HepG2 (cell line): ENCODE measurements at places on chromosomes 16 and 17.

DNA sequence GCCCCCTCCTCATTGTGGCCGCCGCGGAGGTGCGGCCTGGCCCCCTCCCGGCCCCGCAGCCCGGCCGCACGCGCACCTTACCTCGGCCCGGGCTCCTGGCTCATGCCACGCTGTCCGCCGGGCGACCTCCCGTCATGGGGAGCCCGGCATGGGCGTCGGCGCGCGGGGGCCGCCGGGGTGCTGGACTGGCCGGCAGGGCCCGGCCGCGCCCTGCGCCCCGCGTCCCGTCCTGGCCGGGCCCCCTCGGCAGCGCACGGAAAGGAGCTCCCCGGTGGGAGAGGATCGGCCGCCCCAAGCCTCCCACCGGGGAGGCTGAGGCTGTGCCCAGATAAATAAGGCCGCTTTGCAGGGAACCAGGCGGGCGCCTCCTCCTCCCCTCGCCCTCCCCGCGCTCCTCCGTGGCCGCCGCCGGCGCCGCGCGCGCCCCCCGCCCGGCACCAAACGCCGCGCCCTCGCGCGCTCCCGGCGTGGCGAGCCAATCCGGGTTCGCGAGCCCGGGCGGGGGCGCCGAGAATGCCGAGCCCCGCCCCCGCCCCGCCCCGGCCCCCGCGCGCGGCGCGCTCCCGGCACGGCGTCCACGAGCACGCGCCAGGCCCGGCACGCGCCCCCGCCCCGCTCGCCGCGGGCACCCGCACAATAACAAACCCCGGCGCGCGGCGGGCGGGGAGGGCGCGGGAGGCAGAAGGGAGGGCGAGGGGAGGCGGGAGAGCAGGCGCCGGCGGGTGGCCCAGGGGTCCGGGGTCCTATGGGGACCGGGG is at the start of gene FBXL16:
FBXL16 (minus strand) TSS at position 371 of the 758 bp plus-strand sequence. CDS start 8,396 bp downstream, outside the sequence.
- DNase-seq, result no peak

- DNase-seq, result no peak
Observed at GRCh38 chr17:51398128-51398525, 137.8 kb downstream of the UTP18 start.

GRCh38 chr16:67563708-67564468 is 1.6 kb downstream of the CTCF start:
- DNase-seq, result peak; percentile 58

GRCh38 chr16:84732674-84733352 is 33.0 kb downstream of the USP10 start:
- DNase-seq, result no peak

DNA sequence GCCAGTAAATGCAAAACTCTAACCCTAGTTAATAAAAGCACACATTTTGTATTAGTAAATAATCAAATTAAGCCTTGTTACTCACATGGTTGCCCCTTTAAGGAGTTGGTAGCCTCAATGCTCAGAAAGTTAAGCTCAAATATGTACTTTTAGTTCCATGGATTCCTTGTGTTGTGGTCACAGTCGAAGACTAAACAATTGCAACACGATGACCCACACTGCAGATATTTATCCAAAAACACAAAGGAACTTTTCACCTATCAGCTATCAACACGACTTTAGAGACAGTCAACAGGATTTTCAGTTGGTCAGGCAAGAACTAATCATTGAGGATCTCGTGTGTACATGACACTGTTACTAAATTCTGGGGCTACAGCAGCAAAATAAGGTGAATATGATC is 47.4 kb upstream of the NUDT7 start:
- DNase-seq, result no peak

GRCh38 chr16:28155293-28155692 is 56.5 kb downstream of the XPO6 start:
- DNase-seq, result no peak

DNA sequence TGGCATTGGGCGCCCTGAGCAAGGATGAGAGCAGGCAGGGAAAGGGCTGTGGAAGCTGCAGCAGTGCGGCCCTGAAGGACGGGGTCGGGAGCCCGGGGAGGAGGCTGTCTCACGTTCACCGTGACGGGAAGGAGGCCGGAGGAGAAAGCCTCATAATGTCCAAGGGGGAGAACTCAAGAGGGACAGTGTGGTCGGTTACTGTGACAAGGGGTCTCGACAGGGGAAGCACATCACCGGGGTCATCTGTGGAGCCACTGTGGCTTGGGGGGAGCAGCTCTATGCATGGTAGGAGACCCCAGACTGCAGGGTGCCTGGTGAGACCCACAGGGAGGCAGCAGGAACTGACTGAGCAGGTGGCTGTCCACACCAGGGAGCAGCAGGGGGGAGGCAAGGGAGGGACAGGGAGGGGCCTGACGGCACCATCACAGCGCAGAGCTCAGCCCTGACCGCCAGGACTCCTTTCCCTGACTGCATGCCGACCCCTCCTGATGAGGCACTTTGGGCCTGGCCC is 154.6 kb upstream of the CHMP6 start:
- no peak for DNase-seq

DNA sequence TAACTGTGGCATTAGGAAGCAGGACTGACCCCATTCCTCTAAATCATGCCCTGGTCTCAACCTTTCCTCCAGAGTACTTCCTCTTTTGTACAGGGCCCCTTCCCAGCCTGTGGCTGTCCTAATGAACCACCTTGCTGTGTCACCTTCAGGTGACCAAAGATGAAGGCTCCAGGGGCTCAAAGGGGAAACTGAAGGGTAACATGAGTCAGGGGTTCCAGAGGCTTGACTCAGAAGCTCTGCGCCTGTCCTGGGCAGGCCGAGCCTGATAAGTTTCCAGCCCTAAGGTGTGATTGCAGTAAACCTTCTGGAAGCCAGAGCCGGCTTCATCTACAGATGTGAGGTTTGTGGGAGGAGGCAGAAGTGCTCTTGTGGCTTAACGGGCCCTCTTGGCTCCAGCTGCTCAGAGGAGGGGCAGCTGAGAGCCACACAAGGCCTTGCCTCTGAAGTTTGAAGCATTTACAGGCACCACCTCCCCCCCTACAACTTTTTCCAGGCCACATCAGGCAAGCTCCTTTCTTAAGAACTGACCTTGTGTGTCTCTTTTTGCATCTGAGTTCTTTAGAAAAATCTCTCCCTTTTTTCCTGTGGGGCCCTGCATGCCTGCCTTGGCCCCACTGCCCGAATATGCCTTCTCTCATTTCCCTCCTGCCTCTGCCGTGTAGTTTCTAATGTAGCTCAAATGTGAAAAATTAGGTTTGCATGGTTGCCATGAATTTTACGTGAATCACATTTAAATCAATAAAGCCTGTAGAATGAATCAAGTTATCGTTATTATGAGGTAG is 149.9 kb downstream of the CLEC16A start:
- no peak for DNase-seq

DNA sequence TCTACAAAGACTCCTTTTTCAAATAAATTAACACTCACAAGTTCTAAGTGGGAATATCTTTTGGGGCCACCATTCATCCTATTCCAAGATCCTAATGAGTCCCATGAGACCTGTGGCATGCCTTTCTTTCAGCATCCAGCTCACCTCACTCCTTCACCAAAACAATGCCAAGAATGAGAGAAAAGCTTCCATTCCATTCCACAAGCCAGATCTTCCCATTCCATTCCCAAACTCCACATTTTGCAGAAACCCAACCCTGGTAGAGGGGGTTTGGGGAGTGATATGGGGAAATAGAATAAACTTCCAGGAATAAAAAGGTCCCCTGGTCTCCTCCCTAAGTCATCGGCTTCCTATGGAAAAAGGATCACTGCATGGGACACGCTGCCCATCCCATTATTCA is 392.2 kb downstream of the NPIPA8 start:
- DNase-seq, result no peak

- no peak for DNase-seq
Observed at GRCh38 chr16:75099738-75100602, 16.6 kb downstream of the LDHD start.

GRCh38 chr16:55040366-55041086 is 109.9 kb downstream of the IRX5 start:
- no peak for DNase-seq

GRCh38 chr16:51084074-51084928 is 66.8 kb downstream of the SALL1 start:
- no peak for DNase-seq

GRCh38 chr16:9003763-9004162 is 40.1 kb upstream of the USP7 start:
- DNase-seq, result no peak

GRCh38 chr17:11029791-11030190 is 191.9 kb upstream of the PIRT start:
- DNase-seq, result no peak

DNA sequence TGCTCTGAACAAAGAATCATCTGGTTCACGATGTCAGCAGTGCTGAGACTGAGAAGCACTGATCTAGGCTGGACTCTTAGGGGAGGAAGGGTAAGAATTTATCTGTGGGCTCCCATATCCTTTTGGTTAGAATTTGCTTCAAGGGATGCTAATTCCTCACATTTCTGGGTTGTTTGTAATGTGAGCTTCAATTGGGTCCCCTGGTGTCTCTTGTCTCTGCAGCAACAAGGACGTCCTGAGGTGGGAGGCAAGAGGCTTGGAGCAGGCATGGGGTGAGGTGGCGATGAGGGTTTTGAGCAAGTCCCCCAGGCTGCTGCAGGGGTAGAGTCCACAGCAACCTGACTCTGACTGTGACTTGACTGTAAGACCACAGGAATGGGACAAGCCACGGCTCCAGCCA is 213.8 kb upstream of the NLRP1 start:
- no peak for DNase-seq

DNA sequence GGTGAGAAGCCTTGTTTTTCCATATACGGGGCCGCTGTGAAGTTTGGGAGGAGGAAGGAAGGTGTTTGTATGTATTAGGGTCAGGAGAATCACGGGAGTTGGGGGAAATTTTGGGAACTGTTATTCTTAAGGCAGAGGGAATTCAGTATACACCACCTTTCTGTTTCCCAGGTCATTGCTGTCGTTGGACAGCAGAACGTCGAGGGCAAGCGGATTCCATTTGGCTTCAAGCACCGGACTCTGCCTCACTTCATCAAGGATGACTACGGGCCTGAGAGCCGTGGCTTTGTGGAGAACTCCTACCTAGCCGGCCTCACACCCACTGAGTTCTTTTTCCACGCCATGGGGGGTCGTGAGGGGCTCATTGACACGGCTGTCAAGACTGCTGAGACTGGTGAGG is 17.6 kb downstream of the POLR2A start:
- DNase-seq, result no peak

- DNase-seq, result no peak
Observed at GRCh38 chr17:49327835-49328784, 33.9 kb downstream of the ZNF652 start.

GRCh38 chr17:5804251-5804650 is 219.9 kb upstream of the NLRP1 start:
- DNase-seq, result no peak
